ENCODE measurements at places on chromosomes 3 and 15.
A peak's percentile ranks its signal among the peaks of the same experiment; 100 is the strongest.

GRCh38 chr3:108153451-108153981 is 62.7 kb upstream of the CD47 start:
- no peak for DNase-seq

DNA sequence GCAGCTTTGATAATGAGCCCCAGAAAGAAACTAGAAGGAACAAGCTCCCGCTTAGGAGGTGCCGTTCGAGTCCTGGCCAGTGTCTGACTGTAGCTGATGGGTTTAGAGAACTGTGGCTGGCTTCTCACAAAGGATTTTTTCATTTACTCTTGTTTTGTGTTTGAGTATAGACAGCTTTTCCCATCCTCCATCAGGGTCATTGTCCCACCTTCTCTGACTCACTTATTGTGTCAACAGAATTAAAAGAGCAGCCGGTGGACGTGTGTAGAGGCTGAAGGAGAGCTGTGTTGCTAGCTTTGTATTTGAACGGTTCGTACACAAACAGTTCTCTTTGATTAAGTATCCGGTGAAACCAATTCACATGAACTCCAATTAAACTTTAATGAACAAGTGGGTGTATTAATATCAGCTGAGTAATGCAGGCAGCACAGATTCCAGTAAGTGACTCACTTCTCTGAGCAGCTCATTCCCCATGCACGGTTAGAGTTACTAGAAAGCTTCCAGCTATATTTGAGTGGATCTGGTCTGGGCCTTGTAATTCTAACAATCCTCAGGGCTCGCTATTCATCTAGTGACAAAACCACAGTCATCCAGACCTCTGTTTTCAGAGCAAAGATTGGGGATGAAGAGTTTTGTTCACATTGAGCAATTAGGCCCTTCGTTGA is 141.0 kb downstream of the LPP start:
- peak; percentile 98 for DNase-seq

- no peak for DNase-seq
Observed at GRCh38 chr3:133479895-133480669, 80.2 kb downstream of the BFSP2 start.

GRCh38 chr15:41836073-41836472 is 2.6 kb upstream of the PLA2G4B start:
- DNase-seq: no peak

DNA sequence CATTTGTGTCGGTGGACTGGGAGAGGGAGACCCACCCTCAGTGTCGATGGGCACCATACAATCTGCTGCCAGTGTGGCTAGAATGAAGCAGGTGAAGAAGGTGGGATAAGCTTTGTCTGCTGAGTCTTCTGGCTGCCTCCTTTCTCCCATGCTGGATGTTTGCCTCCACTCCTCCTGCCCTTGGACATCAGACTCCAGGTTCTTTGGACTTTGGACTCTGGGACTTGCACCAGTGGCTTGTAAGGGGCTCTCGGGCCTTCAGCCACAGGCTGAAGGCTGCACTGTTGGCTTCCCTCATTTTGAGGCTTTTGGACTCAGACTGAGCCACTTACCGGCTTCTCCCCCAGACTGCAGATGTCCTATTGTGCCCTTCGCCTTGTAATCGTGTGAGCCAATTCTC is 23.6 kb upstream of the OSBPL11 start:
- DNase-seq: no peak

All from DMS153 (cell line).